ENCODE measurements at places on chromosomes 16 and 17. TPM values are rescaled to one million over a fixed set of nuclear protein-coding genes. Genes with fewer than 3 reads are reported as not detected.
A peak's percentile ranks its signal among the peaks of the same experiment; 100 is the strongest.

The DPEP3 gene
- not detected for total RNA-seq

The PNMT gene
- not detected for total RNA-seq

The SYCE1L gene
- 12.8 TPM for total RNA-seq

- no peak for DNase-seq
Observed at GRCh38 chr17:56141046-56141839, 12.0 kb upstream of the ANKFN1 start.

DNA sequence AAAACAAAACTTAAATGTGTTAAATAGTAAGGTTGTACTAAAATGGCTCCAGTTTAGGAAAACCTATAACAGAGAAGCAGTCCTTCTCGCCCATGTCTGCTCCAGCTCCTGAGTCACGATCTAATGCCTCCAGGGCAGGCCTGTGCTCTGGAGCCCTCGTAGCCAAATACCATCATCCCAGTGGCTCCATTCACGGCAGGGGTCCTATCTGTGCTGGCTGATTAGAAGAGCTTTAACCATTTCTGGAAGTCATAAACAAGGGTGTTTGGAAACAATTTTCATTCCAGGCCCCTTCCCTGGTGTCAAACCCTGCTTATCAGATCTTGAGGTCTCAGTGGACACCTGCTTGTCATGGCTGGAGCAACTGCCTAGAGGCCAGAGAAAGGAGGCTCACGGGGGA is 336.9 kb downstream of the SOX9 start:
- no peak for DNase-seq

GRCh38 chr16:15482068-15482747 is 47.8 kb downstream of the BMERB1 start:
- peak; percentile 20 for DNase-seq

DNA sequence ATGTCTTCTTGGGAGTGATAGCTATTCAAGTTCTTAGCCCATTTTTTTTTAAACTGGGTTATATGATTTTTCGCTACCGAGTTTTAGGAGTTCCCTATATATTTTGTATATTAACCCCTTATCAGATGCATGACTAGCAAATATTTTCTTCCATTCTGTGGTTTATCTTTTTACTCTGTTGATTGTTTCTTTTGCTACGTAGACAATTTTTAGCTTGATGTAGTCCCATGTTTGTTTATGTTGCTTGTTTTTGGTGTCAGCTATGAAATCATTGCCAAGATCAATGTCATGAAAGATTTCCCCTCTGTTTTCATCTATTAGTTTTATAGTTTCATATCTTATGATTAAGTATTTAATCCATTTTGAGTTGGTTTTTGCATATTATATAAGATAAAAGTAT is 480.5 kb downstream of the CDH11 start:
- DNase-seq: no peak

- DNase-seq: no peak
Observed at GRCh38 chr16:26441178-26441577, 625.5 kb upstream of the C16orf82 start.

GRCh38 chr17:27945333-27945616 is 52.1 kb upstream of the LYRM9 start:
- DNase-seq: no peak

- DNase-seq: no peak
Observed at GRCh38 chr16:88521674-88522073, 48.5 kb upstream of the ZC3H18 start.

DNA sequence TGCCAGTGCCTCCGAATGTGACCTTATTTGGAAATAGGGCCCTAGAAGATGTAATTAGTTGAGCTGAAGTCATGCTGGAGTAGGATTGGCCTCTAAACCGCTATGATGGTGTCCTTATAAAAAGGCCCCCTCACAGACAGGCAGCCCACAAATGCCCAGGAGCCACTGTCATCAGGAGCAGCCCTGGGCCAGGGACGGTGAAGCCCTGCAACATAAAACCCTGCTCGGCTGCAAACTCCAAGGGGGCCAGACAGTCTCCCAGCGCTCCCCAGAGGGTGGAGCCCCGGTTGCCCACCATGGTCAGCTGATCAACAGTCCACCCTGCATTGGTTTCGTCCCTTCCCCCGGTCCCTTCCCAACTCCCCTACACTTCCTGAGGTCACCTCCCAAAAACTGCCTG is 351.7 kb downstream of the FOXL1 start:
- DNase-seq: no peak

DNA sequence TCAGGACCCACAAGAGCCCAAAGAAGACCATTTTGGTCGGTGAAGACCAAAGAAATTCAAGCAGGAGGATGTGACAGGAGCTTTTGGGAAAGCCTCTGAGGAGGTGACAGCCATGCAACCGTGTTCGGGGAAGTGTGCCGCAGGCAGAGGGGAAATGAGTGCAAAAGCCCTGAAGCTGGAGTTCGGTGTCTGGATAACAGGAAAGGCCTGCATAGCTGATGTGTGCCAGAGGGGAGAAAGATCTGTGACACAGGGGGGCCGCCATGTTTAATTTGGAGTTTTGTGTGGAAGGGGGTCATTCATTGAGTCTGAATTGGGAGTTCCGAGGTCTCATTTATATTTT is 870 bp upstream of the ZC3H7A start:
- DNase-seq: no peak

DNA sequence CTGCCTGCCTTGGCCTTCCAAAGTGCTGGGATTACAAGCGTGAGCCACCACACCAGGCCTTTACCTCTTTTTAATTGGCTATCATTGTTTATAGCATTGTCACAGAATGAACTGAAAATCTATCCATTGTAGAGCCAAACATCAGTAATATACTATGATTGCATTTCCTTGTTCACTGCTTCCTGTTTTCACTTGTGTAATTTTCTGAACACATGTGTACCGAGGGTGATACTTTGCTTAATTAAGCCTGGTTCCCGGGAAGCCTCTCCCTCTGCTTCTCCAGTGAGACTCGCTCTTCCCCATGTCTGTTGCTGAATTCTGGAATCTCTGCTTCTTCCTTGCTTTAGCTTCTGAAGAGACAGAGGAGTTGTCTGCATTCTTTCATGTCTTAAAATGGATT is 33.1 kb downstream of the POLR3E start:
- no peak for DNase-seq

GRCh38 chr17:22233382-22233781 is 541.1 kb downstream of the KCNJ18 start:
- no peak for DNase-seq

GRCh38 chr16:89924297-89924924 is 1.3 kb downstream of the TUBB3 start:
- peak; percentile 91 for DNase-seq
